ENCODE measurements at places on chromosomes 5 and 9.

DNA sequence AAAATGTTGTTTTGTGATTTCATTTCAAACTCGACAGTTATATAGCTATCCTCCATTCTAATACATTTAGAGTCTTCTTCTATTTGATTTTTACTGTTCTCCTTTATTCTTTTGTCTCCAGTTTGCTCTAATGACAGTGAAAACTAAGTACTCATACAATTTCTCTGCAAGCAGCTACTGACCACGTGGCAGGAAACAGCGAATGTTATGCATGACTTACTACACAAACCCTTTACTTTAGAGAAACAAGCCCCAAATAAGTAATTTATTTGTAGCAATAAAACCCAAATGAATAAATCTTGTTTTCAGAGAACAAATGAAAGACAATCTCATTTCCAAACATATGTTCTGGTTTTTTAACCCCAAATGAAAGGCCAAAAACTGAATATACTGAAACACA is 41.9 kb downstream of the CDH6 start:
- DNase-seq: no peak

GRCh38 chr9:127758843-127759242 is 19.6 kb downstream of the SH2D3C start:
- DNase-seq: no peak

- DNase-seq: peak; percentile 76
Measured at GRCh38 chr9:77588271-77588937, 59.7 kb downstream of the GNA14 start.

- DNase-seq: no peak
Measured at GRCh38 chr5:127305493-127305892, 14.9 kb downstream of the MEGF10 start.

- DNase-seq: peak; percentile 18
Measured at GRCh38 chr9:18493451-18493993, 19.6 kb downstream of the ADAMTSL1 start.

GRCh38 chr5:133353741-133354140 is 258.6 kb downstream of the FSTL4 start:
- no peak for DNase-seq

DNA sequence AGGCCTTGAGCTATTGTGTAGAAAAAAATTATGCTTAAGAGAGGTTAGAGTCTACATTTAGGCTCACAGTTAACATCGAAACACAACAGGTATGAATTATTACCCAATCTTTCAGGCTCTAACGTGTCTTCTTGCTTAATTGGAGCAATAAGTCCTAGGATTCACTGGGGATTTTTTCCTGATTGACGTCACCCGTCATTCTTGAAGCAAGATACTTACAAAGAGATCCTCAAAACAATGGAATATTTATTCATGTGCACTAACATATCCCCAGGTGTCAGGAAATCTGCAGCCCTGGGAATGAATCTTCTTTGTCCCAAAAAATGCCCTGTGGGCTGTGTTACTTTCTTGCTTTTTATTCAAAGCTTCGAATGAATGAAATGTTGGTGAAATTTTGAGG is 413.5 kb downstream of the NFIB start:
- no peak for DNase-seq

- no peak for DNase-seq
Measured at GRCh38 chr9:69585571-69585970, 86.6 kb downstream of the APBA1 start.

DNA sequence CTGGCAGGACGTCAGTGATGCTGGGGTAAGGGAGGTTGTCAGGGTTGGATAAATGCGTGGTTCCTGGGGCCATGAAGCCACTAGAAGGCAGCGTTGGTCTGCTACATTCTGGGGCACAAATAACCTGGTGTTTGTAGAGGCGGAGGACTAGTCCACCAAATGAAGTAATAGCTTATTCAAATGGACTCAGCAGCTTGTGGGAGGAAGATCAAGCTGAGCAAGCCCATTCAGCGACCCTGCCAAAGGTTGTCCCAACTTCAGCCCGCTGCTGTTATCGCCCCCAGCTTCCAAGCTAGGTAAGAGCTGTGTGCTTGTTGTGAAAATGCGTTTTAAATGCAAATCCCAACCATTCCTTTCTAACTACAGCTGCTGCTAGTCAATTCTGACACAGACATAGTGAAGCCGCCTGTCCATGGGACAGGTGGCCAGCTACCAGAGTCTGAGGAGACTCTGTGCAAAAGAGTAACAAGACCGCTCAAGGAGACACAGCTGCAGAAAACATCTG is 7.6 kb upstream of the FAM240B start:
- peak; percentile 52 for DNase-seq

DNA sequence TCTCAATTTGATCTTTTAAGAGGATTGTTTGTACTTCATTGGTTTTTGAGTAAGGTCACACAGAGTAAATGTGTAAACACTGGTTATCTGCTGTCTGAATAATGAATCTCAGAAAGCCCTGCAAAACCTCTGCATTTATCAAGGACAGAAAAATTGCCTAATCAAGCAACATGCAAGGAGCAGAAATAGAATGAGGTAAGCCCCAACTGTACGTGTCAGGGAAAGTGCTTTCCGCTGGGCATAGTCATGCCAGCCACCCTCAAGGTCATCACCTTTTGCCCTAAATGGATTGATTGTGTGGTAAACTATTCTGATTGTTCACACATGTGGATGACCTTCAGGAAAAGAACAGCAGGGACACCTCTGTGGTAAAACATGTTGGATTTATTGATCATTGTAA is 376.9 kb upstream of the KCNN2 start:
- no peak for DNase-seq

- DNase-seq: no peak
Measured at GRCh38 chr9:18747595-18747994, 273.6 kb downstream of the ADAMTSL1 start.

DNA sequence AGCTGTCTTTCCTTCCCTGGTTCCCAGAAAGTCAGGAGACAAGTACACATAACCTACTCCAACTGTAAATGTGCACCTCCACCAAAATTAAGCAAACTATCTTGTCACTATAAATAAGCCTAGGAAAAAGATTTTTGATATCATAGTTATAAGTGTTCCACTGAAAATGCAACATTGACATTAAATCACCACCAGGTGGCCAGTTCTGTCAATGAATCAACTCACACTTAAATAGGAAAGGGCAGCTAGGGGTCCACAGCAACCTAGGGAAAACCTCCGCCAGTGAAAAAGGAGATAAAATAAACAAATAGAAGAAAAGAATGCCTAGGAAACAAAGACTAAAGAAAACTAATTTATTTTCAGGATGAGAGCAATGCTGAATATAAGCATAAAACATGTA is 243.0 kb upstream of the PTPRD start:
- peak; percentile 20 for DNase-seq

DNA sequence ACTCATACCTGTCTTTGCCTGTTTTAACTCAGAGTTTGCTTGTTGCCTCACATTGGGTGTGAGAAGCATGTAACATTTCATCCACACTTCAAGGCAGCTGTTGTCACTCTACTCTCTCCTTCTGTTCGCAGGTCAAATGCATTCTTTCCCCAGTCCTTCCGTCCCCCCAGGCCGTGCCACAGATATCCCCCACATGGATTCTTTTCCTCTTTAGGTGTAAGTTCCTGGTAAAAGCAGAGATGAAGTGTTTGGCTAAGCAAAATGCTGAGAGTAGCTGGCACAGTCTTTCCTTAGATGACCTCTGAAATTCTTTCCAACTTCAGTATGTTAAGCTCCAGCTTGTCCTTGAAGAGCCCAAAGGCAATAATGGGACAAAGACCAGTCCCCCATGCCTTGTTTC is 328.2 kb downstream of the SLIT3 start:
- DNase-seq: no peak

DNA sequence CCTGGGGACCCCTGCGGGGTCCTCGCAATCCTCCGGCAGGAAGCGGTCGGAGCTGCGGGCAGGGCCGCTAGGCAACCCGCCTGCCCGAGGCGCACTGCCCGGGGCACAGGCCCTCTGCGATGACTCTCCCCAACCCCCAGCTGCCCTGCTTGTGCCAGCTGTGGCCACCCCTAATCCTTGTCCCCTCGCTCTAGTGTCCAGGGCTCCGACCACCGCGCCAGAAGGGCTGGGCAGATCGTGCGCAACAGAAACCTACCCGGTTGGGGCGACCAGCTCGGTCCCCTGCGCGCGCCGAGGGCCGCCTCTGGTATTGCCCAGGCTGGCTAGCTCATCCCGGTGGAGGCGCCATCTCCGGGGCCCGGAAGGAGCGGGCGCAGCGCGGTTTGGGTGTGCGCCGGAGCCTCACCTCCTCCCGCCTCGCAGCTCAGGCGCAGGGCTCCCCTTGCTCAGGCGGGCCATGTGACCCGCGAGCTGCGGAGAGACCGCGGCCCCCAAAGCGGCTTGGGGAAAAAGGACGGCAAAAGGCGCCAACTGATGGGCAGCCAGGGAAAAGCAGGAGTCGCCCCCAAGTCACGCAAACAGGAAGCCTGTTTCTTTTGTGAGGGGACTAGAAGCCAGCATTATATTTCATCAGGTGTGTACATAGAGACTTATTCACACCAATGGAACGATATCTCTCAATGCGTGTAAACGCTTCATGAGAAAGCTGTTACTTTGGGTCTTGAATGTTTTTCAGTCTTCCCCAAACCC is 46.8 kb upstream of the RNF20 start:
- DNase-seq: peak; percentile 93

DNA sequence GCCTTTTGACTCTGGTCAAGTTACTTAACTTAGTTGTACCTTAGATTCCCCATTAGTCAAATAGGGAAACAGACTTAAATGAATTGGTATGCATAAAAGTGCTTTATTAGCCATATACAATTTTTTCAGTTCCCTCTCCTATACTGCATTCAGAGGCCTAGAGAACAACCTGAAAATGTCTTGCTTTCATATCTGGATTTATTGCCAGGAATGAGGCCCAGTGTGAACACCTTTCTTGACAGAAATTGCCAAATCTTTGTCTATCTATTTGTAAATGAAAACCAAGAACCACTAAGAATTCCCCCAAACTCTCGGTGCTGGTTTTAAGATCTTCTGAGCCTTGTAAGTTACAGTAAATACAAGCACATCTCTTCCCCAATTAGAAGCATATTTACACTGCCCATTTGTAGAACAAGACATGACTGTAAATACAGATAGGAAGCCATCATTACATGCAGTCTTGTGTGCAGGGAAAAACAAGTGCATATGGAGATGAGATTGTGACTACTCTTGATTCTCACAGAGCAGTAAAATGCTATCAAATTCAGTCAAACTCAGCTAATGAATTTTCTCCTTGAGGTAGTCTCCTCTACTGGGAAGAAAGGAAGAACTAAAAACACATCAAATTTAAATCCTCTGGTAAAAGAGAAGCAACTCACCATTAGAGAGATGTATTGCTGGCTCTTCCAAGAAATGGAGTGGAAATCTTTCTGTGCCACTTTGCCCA is 5.2 kb upstream of the FAM13B start:
- DNase-seq: no peak

GRCh38 chr5:43411495-43411894 is 696 bp downstream of the CCL28 start:
- no peak for DNase-seq

DNA sequence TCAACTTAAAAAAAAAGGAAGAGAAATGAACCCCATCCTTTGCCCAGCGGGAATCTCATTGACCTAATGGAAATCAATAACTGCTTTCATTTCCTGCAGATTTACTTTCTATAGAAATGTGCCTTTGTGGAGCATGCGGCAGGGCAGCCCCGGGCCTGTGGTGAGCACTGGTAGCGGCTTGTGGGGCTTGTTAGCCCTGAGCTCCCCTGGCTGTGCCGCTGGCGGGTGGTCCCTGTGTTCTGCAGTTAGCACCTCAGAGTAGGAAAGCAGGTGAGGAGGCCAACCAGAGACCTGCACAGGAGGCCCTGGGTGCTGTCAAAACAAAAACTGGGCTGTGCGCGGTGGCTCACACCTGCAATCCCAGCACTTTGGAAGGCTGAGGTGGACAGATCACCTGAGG is 76.8 kb upstream of the CDK20 start:
- no peak for DNase-seq

GRCh38 chr9:38041564-38042243 is 27.3 kb downstream of the SHB start:
- no peak for DNase-seq

GRCh38 chr9:5917273-5917672 is 26.6 kb downstream of the MLANA start:
- no peak for DNase-seq

DNA sequence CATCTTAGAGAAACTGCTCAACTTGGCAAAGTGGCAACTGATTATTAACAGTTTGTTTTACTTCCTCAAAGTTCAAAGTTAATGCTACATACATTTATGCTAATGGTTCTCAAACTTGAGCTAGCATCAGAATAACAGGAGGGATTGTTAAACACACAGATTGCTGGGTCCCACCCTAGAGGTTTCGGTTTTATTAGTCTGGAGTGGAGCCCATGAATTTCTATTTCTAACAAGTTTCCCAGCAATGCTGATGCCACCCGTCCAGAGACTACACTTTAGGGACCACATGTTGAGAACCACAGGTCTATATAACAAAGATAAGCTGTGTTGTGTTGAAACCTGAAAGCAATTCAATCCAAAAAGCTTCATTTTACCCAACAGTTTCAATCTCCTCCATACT is 95.3 kb downstream of the FBXW11 start:
- DNase-seq: no peak

- no peak for DNase-seq
Measured at GRCh38 chr9:84293001-84293798, 47.4 kb downstream of the SLC28A3 start.

GRCh38 chr5:96699186-96699820 is 37.1 kb downstream of the CAST start:
- no peak for DNase-seq

- DNase-seq: peak; percentile 51
Measured at GRCh38 chr5:111953351-111954127, 196.5 kb upstream of the NREP start.

DNA sequence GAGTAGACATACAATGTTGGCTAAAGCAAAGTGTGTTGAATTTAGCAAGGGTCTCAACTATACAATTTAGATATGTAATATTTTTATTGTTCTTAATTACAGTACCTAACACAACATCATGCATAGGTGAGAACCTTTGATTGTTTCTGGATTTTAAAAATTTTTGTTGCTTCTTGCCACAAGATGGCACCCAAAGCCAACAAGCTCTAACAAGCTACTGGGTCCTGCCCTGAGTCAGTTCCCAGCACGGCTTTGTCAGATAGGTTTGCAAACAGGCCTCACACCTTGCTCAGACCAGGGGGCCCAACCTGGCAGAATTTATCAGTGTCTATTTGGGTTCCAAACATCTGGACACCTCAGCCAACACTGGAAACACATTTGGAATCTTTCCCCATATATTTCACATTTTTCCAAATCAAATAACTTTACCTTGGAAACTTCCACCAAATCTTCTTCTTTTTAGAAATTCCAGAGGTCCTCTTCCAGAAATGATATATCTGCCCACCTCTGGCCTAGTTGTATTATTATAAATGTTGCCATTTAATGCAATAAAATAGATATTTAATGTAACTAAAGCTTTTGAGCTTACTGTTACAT is 49.5 kb upstream of the EGFLAM start:
- peak; percentile 41 for DNase-seq

DNA sequence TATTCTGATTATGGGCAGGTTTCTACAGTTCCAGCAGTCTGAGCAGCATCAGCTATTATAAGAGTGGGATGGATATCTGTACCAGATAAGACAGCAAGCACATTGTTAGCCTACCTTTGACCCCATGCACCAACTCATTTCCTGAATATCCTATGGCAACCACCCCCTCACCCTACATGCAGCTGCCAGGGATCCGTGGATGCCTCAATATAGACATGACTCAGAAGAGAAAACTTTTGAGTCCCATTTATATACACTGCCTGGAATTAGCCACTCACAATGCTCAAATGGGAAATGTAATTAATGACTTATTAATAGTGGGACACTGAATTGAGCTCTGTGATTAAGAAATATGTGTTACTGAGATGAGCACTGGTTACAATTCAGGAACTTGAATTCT is 124.4 kb downstream of the SSBP2 start:
- peak; percentile 91 for DNase-seq
